ENCODE measurements at places on chromosomes 2 and 18.

DNA sequence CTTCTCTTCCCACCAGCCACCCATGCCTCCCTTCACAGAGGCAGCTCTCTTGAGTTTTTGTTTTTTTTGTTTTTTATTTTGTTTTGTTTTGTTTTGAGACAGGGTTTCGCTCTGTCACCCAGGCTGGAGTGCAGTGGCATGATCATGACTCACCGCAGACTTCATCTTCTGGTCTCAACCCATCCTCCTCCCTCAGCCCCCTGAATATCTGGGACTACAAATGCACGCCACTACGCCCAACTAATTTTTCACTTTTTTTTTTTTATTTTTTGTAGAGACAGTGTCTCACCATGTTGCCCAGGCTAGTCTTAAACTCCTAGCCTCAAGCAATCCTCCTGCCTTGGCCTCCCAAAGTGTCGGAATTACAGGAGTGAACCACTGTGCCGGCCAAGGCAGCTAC is 161.4 kb downstream of the TRABD2A start:
- no peak for DNase-seq

GRCh38 chr18:23538870-23539269 is 35.6 kb downstream of the RMC1 start:
- DNase-seq, result no peak

GRCh38 chr2:51526766-51527165 is 494.8 kb upstream of the NRXN1 start:
- DNase-seq, result no peak

DNA sequence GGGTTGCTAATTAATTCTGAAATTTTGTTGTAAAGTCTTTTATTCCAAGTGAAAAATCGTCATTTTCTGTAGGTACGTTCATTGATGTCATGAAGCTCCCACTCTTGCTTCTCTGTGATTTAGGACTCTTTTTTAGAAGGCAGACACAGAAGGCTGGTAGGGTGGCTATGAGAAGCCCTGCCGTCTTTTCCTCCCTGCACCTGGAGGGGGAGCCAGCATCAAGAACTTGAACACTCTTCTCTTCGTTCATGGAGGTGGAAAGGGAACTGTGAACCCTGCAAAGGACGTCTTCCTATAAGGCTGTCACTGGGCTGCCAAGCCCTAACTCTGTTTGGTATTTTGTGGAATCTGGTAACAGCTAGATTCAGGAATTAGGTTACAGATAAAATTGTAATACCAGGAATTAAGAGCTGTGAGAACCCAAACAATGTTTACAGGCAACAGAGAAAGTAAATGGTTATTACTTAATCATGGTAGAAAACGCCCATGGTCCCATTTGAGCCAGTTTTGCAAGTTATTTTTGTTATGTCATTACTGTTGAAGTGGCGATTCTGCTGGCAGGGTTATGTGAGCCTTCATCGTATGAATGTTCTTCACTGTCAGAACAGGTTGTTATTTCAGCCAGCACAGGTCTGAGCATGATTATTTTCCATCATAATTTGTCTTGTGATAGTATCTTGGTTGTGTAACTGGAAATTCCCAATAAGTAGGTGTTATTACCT is 112.2 kb downstream of the OSBPL6 start:
- peak; percentile 12 for DNase-seq

GRCh38 chr2:2832657-2833056 is 501.6 kb upstream of the MYT1L start:
- no peak for DNase-seq

Data from urothelium cell line (cell line).